Immature natural killer cell (primary cell): ENCODE measurements at places on chromosomes 11 and 22. TPM values are rescaled to one million over a fixed set of nuclear protein-coding genes. Genes with fewer than 3 reads are reported as not detected.
A peak's percentile ranks its signal among the peaks of the same experiment; 100 is the strongest.

Gene GPHA2
- polyA plus RNA-seq = not detected

DNA sequence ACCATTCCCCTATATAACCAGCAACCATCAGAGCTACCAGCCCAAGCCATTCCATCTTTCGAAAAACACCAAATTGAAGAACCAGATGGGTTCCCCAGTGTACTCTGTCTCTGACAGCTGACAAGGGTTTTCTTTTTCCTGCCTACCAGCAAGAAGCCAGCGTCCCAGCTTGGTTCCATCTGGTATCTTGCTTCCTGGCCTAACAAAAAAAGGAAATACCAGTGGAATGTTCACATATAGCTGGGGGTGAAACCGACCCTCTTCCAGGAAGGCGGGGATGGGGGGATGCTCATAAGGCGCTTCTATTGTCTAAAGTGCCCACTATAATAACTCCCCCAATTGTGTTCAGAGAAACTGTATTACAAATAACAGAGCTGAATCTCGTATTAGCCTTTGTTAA, 172.3 kb downstream of the LDLRAD3 start:
- no peak for DNase-seq

- DNase-seq = peak; percentile 48
These were observed 638 bp downstream of the NRGN start for GRCh38 chr11:124740277-124740882.

DNA sequence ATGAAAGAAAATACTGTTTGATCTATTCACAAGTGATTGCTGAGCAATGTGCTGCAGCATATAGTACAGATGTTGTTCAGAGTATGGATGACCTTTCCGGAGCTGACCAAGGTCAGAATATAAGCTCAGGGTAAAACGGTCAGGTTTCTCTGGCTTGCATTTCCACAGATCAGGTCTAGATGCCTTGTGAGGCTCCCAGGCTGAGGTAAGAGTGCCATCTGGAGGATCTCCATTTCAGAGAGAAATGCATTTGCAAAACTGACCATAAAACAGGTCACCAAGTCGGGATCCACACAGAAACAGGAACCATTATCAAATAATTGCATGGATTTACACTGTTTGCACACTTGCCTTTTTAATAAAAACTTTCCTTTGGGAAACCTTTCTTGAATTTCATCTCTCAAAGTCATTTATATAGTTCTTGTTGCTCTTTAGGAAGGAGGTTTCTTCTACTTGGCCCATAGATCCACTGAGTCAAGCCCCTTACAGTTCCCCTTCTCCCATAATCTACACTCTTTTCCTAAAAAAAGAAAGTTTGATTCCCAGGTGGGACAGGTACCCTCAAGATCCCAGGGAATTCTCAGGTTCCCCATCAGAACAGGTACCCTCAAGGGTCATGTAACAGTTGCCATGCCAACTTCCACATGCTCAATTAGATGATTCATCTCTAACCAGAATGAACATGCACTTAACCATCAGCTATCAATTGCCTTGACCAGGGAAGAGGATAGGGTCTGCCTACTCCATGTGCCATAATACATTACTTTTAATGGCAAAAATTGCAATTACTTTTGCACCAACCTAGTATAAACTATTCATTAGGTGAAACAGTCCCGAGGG, 25.0 kb upstream of the TMPRSS5 start:
- no peak for DNase-seq

DNA sequence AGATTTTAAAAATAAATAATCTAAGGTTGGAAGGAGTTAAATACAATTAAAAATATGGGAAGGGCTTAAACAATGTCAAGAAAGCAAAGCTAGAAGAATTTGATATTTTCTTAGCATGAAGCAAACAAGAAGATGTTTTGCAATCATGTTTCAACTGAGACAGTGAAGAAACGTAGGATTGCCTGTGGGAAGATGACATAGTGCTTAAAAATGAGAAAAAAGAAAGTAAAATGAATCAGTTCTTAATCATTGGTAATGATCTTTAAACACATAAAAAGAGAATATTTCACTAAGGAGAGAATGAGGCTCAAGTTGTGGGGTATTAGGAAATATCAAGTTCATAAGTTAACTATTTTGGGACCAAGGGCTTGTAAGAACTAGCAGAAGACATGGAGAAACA, 855.0 kb downstream of the METTL15 start:
- DNase-seq = no peak

DNA sequence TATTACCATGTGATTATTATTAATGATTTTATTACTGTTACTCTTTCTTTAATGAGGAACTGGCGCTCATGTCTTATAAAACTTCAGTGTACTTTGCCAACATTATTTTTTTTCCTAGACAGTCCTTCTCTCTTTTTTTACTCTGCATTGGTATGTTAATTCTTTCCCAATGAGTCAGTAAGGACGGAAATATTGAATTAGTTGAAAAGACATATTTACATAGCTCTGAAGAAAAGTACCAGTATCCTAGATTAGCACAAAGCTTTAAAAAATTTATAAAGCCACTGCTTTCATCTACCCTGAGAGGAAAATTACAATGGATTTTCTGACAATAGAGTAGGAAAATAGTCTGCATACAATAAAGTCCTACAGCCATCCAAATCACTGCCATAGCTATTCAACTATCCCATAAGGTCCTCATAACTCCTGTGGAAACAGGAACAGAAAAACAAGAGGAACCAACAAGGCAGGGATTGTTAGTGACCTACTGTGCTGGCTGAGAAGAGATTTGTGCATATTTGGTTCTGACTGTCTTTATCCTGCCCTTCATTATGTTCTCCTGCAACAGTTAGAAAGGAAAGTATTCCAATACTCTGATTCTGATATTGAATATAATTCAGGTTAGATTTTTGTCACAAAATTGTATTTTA, 314.4 kb downstream of the AASDHPPT start:
- no peak for DNase-seq

DNA sequence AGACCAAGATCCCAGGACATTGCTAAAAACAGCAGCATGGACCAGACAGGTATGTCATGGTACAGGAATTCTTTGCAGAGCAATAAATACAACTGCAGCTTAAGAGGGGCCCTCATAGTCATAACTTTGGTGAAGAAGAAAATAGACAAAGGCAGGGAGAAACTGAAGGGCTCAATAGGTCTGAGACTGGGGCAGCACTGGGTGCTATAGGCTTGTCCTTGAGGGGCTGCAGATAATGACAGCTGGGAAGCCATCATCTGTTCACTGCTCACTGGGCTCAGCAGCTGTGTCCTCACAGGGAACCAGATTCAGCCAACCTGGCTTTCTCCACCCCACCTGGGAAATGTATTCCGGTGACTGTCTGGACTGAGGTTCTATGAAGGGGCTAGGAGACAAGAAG, 68.4 kb downstream of the ZNF280B start:
- DNase-seq = no peak

GRCh38 chr22:46966846-46967245, 204.4 kb downstream of the TBC1D22A start:
- DNase-seq = no peak

- DNase-seq = no peak
These were observed 157.7 kb downstream of the MAML2 start for GRCh38 chr11:96185220-96185768.
